ENCODE measurements at places on chromosomes 6 and 20.
A peak's percentile ranks its signal among the peaks of the same experiment; 100 is the strongest.

DNA sequence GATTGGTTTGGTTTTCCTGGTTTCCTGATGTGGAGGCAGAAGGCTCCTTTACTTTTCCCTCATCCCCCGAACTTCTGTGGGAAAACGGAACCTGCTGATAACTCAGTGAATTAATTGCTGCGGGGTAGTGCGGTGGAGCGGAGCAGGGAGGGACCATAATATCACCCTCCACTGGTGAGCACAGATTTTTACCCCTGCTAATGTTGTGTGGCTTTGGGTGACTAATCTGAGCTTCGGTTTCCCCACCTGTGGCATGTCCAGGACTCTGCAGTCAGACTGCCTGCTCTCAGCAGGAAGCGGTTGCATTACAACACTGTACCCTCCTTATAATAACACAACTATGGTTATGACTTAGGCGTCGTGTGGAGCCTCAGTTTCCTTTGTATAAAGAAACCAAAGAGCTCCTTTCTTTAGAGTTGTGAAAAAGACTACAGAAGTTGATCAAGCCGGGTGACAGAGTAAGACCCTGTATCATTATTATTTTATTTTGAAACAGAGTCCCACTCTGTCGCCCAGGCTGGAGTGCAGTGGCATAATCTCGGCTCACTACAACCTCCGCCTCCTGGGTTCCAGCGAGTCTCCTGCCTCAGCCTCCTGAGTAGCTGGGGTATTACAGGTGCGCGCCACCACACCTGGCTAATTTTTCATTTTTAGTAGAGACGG is 2.2 kb upstream of the ID1 start:
- no peak for DNase-seq

GRCh38 chr6:129050086-129050485 is 167.1 kb downstream of the LAMA2 start:
- DNase-seq: no peak

DNA sequence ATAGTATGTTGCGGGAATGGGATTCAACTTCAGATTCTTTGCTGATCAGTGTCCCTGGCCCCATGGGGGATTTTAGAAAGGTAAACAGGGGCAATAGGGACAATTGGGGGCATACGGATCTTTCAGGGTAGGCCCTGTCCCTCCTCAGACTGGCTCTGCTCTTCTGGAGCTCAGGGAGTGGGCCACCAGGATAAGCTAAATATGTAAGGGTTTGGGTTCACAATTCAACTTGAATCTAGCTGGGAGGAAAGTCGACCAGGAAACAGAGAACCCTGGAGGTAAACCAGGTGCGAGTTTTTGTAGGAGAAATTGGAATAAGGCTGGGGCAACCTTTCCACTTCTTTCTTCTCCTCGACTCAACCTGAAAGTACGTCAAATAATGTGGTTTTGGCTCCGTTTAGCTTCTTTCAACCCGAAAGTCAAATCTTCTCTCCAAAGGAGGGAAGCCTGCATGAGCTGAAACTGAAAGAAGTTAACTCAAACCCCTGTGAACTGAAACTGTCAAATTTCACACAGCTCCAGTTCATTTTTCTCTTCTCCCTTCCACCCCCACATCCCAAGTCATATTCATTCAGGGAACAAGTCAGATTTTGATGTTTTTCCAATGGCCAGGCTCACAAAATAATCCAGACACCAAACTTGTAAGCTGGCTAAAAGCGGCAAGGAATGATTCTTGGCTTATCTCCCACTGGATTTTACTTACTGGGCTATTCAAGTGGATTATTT is 278.2 kb downstream of the CLIC5 start:
- peak; percentile 22 for DNase-seq

- no peak for DNase-seq
Measured at GRCh38 chr6:38580030-38580429, 59.7 kb downstream of the BTBD9 start.

- DNase-seq: no peak
Measured at GRCh38 chr6:15715060-15715459, 52.2 kb upstream of the DTNBP1 start.

- no peak for DNase-seq
Measured at GRCh38 chr6:127263481-127263880, 3.2 kb upstream of the RNF146 start.

DNA sequence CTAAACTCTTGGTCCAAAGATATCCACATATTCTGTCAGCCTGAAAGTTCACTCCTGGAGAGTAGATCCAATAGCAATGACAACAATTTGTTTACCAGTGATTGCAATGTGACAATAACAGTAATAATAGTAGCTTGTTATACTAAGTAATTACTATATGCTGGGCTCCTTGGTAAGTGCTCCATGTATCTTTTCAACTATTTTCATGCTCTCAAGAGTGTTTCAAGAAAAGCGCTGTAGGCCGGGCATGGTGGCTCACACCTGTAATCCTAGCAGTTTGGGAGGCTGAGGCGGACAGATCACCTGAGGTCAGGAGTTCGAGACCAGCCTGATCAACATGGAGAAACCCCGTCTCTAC is 15.4 kb downstream of the BCL2L1 start:
- no peak for DNase-seq

- no peak for DNase-seq
Measured at GRCh38 chr6:6766230-6766905, 177.8 kb downstream of the LY86 start.

GRCh38 chr6:45002390-45003105 is 325.6 kb upstream of the RUNX2 start:
- DNase-seq: no peak

DNA sequence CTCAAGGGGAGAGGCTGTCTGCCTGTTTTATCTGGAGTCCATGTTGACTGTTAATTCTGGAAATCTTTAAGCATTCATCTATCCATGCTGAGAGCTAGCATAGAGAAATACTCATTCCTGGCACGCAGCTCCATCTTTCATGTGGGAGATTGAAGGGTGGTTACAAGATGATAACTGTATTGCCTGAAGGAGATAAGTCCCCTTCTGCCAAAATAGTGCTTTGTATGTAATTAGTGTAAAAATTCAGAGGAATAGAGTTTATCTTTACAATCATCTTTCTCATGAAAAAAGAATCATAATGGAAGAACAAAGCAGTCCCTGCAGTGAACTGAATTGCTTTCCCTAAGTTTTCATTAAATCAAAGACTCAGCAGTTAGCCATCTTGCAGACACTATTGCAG is 256.5 kb downstream of the SLC35F1 start:
- DNase-seq: no peak

GRCh38 chr6:149157126-149157525 is 160.4 kb upstream of the TAB2 start:
- no peak for DNase-seq

GRCh38 chr6:90261801-90262200 is 34.8 kb downstream of the BACH2 start:
- no peak for DNase-seq

GRCh38 chr6:95593025-95593424 is 15.7 kb downstream of the MANEA start:
- DNase-seq: no peak

DNA sequence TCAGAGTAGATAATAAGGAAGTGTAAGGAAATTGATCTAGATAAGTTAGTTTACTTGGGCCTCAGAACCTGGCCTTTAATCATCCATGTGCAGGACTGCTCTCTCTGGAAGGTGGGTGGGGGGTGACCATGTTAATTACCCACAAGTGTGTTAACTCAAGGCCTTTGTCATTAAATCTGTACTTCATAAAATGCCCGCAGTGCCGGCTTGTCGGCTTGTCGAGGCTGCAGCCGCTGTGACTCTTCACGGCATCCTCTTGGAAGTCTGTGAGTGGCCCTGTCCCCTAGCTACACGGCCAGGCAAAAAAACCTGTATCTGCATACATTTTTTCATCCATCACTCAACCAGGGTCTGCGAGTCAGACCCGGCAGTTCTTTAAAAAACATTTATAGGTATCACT is 70.9 kb upstream of the ASCC3 start:
- DNase-seq: no peak

- no peak for DNase-seq
Measured at GRCh38 chr6:167303675-167304625, 12.8 kb downstream of the UNC93A start.

GRCh38 chr6:168554472-168554871 is 113.5 kb downstream of the SMOC2 start:
- no peak for DNase-seq

DNA sequence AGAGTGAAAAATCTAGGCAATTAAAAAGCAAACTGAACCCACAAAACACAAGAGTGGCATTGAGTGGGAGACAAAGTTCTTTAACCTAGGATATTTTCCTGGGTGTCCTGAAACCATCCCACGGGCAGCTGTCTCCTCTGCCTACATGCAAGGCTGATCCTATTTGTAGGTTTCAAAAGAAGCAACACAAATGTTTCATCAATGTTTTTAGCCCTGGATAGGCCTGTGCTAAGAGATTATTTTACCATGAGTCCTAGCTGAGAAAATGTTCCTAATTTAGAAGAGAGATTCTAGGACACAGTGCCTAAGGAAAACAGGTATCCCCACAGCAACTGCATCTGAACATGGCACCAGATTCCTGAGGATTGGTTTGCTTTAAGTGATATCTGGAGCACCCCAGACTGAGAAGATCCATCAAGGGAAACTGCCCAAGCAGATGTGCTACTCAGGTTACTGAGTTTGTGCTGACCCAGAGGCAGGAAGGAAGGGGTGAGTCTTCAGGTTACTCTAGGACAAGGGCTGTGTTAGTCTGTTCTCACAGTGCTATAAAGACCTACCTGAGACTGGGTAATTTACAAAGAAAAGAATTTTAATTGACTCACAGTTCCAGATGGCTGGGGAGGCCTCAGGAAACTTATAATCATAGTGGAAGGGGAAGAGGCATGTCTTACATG is 111.6 kb upstream of the UST start:
- no peak for DNase-seq

DNA sequence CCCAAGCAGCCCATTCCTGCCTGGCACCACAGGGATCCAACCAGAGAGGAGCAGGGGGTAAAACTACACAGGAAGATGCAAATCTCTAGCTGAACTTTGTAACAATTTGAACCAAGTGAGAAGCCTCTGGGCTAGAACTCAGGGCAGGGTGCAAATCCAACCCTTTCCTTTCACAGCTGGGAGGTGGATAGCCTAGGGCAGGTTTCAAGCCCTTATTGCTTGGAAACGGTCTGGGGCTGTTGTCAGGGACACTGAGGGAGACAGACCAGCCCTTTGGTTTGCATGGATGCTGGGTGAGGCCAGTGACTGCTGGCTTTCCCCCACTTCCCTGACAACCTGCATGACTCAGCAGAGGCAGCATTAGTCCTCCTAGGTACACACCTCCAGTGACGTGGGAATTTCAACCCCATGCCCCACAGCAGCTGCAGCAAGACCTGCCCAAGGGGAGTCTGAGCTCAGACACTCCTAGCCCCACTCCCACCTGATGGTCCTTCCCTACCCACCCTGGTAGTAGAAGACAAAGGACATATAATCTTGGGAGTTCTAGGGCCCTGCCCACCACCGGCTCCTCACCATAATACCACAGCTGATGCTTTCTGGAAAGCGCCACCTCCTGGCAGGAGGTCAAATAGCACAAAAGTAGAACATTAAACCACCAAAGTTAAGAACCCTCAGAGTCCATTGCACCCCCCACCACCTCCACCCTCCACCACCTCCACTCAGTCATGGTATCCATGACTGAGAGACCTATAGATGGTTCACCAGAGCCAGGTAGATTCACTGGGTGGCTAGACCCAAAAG is 797.7 kb upstream of the MAN1A1 start:
- DNase-seq: no peak

- no peak for DNase-seq
Measured at GRCh38 chr6:155882527-155883333, 427.1 kb upstream of the NOX3 start.

- DNase-seq: no peak
Measured at GRCh38 chr20:15848126-15848525, 725.1 kb downstream of the KIF16B start.

GRCh38 chr6:5619249-5619648 is 357.9 kb downstream of the FARS2 start:
- no peak for DNase-seq

DNA sequence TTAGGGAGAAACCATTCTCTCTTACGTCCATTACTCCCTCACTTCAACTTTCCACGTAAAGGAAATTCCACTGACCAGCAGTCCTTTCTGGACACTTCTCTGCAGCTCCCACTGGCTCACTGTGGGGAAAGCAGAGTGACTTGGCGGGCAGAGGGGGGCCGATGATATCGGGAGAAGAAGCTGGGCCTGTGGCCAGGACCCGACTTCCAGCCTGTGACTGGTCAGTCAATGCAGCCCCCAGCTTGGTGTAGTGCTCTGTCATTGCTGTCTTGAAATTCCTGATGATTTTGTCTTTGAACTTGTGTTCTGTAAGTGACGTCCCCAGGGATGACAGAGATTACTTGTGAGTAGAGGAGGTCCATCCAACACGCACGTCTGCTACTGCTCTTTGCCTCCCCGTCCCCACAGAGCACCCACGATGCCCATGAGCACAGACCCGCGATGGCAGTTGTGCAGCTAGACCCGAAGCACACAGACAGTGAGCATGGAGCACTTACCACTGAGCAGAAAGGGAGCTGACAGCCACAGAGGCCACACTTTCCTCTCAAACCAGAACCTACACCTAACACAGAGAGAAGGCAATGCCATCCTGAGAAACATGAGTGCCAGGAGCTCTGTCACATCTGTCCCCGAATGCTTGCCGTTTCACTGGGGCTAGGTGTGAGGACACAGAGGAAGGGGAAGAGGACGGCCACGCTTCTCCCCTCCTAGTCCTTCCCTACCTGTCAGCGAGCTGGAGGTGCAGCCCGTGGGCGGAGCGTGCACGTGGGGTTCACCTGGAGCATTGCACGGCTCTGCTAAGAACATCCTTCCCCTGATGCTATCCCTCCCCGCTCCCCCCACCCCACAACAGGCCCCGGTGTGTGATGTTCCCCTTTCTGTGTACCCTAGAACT is 25.7 kb downstream of the DACT2 start:
- no peak for DNase-seq

GRCh38 chr6:148998704-148999103 is 251.9 kb downstream of the UST start:
- no peak for DNase-seq

- DNase-seq: no peak
Measured at GRCh38 chr6:311679-312220, 19.5 kb downstream of the DUSP22 start.

DNA sequence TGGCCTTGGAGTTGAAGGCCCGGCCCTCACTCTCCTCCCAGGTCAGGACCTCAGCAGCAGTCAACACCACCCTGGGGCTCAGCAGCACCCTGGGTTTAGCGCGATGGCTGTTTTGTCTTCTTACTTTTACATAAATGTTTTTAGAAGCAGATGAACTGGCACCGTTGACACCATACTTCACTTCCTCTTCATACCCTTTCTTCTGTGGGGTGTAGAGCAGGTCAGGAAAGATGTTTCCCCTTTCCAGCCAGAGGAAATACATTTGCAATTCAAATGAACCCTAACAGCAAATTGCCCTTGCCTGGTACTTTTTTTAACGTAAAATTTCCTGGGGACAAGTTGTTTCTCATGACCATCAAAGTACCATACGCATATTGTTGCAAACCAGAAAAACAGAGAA is 54.7 kb upstream of the SNX9 start:
- no peak for DNase-seq

Data from putamen (tissue), 1 donor.